ENCODE measurements at places on chromosomes 4 and X.

GRCh38 chr4:126051689-126052424 lies 737.1 kb downstream of the FAT4 start:
- peak; percentile 86 for DNase-seq

- DNase-seq, result no peak
Observed at GRCh38 chr4:140070366-140070765, 83.6 kb downstream of the MAML3 start.

DNA sequence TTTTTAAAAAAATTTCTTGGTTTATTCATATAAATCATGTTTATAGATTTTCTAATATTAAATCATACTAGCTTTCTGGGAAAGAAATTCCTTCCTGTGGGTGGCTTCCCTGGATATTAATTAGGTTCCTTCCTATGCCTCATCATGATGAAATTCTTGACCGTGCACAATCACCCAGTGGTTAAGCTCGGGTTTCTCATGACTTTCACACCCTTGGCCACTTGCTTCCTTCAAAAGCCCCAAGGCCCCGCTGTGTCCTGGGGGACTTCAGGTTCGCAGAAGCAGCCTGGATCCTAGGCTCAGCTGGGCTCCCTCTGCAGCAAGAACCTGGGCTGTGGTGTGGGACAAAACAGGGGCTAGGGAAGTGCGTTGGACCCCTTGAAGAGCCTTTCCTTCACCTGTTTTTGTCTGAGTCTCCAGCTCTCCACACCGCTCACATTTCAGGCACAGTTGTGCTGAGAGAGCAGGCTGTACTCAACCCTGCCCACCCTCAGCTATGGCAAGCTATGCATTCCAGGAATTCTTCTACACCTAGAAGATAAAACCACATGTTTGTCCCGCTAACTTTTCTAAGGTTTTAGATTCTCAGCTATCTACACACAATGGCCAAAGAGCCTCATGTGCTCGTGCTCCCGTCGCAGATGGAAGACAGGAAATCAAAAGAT lies 48.9 kb upstream of the TMSB15B start:
- DNase-seq, result no peak

GRCh38 chr4:88910101-88910500 lies 146.9 kb downstream of the FAM13A start:
- DNase-seq, result no peak

- no peak for DNase-seq
Observed at GRCh38 chrX:103513476-103514108, 5.7 kb downstream of the RAB40A start.

DNA sequence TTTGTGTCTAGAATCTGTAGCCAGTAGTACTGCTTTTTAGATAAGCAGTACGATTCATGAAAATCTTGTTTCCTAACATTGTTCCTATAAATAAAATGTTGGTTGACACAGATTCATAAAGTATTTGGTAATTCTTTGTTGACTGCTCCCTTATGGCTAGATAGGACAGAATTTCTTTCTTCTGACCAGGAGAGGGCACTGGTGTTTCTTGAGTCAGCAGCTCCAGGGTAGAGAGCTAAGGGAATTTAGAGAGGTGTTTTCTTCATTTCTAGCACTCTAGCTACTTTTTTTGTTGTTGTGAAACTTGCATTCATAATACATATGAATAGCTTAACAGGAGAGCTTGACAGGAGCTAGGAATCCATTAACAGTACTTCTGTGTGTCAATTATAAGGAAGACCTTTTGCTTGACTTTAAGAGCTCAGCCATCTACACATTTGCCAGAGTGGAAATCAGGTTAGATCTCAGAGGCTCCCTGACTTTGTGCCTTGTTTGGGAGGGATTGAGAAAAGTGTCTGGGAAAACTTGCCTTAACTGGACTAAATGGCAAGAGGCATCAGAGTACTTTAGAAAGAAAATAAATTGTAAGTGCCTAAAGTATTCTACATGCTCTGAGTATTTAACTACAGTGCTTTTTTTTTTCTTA lies 756.1 kb downstream of the SH3BGRL start:
- DNase-seq, result no peak

DNA sequence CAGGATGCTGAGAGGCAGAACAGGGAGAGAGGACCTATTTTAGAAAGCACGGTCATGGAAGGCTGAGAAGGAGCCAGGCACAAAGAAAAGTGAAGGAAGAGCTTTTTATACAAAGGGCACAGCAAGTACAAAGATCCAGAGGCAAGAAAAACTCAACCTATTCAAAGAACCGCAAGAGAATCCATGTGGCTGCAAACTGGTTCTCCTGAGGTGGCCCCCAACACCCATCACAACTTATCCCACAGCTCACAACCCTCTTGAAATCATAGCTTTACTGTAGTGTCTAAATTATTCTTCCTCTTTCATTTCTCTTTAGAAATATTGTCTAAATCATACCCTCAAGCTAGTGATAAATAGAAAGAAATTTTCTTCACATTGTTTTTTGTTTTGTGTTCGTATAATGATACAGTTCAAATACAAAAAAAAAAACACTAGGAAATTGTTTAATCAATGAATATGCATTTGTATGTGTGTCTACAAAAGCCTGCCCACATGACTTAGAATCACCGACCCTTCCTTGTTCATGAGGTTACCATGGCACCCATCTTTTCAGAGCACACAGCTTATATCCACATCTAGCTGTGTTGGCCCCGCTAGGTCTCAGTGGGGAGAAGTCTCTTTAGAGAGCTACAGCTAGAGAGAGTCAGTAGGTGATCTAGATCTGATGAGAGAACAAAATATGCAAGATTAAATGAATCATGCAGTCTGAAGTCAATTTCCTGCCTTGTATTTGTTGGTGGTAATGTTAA lies 126.9 kb upstream of the DCLK2 start:
- DNase-seq, result no peak

- no peak for DNase-seq
Observed at GRCh38 chrX:97145934-97146333, 262.2 kb downstream of the RPA4 start.

DNA sequence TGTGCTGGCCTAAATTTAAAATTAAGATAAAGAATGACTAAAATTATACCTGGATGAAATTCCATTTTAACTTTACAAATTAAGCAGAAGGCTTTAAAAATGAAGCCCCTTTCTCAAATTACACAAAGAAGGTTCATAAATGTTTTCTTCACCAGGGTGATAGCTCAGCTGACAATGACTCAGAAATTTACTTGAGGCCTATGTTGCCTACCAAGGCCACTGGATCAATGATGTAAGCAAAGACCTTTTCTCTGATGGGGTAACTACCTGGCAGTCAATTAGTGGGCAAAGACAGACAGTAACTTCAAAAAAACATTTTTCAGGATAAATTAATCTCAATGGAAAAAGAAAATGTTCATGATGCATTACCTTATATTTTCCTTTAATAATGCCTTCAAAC lies 23.9 kb upstream of the GPR34 start:
- no peak for DNase-seq

- no peak for DNase-seq
Observed at GRCh38 chrX:20147561-20147960, 5.9 kb upstream of the EIF1AX start.

GRCh38 chrX:114087543-114087942 lies 496.3 kb upstream of the HTR2C start:
- DNase-seq, result no peak

DNA sequence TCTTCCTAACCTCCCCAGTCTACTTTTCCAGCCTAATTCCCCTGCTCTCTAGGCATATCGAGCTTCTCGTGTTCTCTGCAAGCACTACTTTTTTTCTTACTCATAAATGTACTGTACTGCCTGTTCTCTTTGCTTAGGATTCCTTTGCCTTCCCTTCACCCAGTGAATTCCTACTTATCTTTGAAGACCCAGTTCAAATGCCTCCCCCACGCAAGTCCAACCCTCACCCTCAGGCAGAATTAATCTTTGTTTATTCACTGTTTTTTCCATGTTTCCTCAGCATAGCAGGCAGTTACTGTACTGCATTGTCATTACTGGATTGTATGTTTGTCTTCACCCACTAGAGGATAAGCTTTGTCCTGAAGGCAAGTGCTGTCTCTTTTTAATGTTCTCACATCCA lies 287.7 kb downstream of the BMPR1B start:
- DNase-seq, result no peak

GRCh38 chr4:147582386-147583060 lies 34.7 kb upstream of the TMEM184C start:
- peak; percentile 31 for DNase-seq

DNA sequence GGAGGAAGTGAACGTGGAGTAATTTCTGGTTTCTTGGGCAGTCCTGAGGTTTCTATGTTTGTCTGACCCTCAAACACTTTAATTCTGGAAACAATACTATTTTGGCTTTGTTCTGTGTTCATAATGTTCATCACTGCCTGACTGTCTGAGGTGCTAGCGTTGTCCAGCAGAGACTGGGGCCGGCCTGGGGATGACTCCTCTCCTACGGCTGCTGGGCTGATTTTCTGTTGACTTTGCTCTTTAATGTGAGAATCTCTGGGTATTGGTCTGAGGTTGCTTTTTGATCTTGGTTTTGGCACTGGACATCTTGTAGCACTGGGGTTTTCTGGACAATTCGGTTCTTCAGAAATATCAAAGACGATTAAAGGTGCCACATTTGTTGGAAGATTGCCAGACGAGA lies 75.8 kb downstream of the RPS3A start:
- no peak for DNase-seq

- no peak for DNase-seq
Observed at GRCh38 chr4:98260047-98260578, 1.1 kb upstream of the RAP1GDS1 start.

- no peak for DNase-seq
Observed at GRCh38 chr4:7132249-7132648, 60.1 kb upstream of the SORCS2 start.

GRCh38 chr4:141646969-141647368 lies 10.6 kb downstream of the IL15 start:
- DNase-seq, result no peak

DNA sequence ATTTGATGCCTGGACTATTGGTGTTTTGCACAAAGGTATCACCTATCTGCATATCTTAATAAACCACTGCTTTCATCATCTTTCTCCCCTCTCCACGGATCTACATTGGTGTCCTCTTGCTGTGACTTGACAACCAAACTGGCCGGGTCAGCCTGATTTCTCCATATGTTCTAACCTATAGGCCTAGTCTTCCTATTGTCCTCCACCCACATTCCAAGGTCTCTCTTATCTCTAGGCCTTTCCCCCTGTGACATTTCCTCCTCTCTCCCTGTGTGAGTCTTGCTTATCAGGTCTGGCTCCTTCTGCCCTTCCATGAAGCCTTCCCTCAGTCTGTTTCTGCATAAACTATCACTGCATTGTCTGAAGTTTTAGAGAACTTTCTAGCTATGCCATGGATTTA lies 33.7 kb downstream of the ARHGAP24 start:
- no peak for DNase-seq

DNA sequence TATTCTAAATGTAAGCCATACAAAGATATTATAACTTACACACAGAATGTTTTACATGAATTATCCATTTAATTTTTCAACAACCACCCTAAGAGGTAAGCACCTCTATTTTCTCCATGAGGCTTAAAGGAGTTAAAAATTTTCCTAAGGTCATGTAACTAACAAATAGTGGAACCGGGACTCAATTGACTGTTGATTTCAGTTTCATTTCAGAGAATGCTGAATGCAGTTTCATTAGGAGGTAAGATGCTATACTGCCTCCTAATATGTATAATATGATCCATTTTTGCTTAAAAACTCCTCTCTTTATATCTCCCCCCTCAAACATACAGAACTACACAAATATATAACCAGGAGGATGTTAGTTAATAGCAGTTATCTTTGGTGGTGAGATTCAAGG lies 29.1 kb downstream of the PHKA1 start:
- no peak for DNase-seq
